Spleen (tissue), 13 donors: ENCODE measurements at places on chromosomes 5 and 9. TPM values are rescaled to one million over a fixed set of nuclear protein-coding genes. Genes with fewer than 3 reads are reported as not detected.

Gene CCIN
- not detected for total RNA-seq

Gene SLC46A2
- 5.1 TPM for total RNA-seq

Gene CFAP90
- total RNA-seq, result not detected

Gene MLANA
- not detected for total RNA-seq

Gene ABO
- 1.1 TPM for total RNA-seq

Gene SLC6A7
- total RNA-seq, result not detected

Gene IFNA2
- not detected for total RNA-seq

Gene SPINK13
- total RNA-seq, result not detected

Gene LCP2
- 213 TPM for total RNA-seq

Gene NEUROG1
- total RNA-seq, result not detected

Gene NMUR2
- not detected for total RNA-seq

Gene IL9
- total RNA-seq, result not detected

Gene C5orf58
- total RNA-seq, result not detected

Gene PLAC8L1
- total RNA-seq, result not detected

Gene OR1Q1
- total RNA-seq, result not detected

Gene P4HA2
- 15.6 TPM for total RNA-seq

Gene PCDH1
- total RNA-seq, result 7.4 TPM

Gene COL15A1
- total RNA-seq, result 3.5 TPM
